ENCODE measurements at places on chromosomes 6 and 20.

DNA sequence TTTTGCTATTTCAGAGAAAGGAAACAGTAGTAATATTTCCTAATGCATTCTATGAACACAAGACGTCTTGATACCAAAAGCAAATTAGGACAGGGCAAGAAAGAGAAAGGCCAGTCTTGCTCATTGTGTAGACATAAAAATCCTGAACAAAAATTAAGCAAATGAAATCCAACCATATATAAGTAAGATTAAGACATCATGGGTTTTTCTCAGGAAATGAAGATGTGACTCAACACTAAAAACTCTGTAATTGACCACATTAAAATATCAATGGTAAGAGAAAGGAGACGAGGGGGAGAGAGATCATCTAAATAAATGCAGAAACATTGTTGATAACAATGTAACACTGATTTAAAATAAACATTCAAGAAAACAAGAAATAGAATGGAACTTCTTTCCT lies 205.4 kb downstream of the SOD2 start:
- peak; percentile 18 for DNase-seq

DNA sequence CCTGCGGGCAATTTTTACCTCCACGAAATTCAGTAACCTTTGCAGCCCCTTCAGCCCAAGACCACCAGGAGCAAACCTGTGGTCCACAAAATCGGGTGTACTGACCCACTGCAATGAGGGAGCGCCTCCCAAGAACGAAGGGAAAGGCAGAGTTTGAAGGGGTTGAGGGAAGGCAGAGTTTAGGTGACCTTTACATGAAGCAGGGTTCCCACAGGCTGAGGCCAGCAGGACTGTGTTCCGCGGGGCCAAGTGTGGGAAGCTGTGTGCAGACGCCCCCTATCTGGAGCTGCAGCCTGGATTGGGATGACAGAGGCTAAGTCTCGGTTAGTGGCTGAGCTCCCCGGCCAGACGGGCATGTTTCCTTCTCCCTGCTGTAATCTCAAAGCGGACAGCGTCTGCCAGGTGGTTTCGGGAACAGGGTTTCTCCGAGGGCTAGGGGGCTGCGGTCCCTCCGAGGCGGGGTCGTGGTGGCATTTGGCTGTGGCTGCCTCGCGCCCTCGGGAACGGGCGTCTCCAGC lies 826 bp upstream of the PYGB start:
- peak; percentile 56 for DNase-seq

DNA sequence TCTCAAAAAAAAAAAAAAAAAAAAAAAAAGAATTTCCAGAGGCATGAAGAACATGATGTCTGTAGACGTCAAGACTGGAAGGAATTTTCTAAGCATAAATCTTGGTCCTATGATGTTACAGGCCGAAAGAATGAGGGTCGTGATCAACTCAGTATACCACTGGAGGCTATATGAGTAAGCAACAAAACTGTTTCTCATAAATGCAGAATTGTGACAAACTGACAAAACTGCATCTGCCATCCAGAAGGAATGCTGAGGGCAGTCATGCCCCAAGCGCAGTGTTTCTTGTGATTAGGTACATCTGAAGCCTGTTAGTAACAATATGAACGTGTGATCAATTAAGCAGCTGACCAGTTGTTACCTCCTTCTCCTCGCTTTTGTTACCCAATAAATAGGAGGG lies 43.5 kb upstream of the ADGRG6 start:
- no peak for DNase-seq

DNA sequence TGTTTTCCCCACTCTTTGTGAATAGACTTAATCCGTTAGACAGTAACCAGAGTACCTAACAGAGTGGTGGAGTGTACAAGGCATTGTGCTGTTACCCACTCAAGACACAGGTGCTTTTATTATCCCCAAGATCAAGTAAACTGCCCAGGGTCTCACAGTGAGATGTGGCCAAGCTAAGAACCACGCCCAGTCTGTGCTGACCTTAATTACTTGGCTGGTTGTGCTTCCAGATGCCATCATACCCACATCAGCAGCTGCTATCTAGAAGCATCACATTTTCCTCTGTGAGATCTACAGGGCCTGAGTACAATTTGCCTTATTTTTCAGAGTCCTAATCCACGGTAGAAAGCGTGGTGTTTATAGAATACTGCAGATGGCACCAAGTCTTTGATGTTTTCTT lies 70.3 kb downstream of the GFRA4 start:
- DNase-seq = no peak

DNA sequence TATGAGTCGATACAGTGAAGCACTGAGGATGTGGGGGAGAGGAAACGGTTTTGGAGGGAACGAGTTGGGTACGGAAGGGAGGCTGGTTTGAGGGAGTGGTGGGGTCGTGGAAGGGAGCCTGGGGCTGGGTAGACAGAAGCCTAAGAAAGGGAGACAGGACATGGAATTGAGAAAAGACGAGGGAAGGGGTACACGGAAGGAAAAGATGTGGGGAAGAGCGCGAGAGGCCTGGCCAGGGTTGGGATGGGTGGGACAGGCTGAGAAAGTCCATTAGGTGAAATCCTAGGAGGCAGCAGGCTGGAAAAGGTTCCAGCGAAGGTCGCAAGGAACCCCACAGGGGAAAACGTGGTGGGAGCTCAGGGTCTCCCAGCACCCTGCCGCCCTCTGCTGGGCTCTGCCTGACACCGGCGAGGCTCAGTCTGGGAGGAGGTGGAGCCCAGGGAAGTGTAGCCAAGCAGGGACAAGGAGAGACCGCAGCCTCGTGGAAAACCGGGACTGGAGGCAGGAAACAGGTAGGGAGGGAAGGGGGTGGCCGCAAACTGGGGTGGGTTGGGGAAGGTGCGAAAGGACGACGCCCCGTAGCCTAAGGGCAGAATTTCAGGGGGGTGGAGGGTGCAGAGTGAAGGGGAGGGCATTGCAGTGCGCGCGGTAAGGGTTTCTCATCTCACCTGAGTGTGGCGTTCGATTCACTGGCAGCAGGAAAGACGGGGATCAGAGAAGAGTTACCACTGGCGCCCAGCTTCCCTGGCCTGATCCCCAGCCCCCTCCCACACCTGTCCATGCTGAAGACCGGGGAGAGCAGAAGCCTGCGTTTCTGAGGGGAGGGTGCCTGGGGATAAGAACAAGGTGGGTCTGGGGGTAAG lies 4.3 kb downstream of the GABBR1 start:
- DNase-seq = peak; percentile 69

- peak; percentile 65 for DNase-seq
Observed at GRCh38 chr6:158707120-158707820, 57.4 kb downstream of the SYTL3 start.

DNA sequence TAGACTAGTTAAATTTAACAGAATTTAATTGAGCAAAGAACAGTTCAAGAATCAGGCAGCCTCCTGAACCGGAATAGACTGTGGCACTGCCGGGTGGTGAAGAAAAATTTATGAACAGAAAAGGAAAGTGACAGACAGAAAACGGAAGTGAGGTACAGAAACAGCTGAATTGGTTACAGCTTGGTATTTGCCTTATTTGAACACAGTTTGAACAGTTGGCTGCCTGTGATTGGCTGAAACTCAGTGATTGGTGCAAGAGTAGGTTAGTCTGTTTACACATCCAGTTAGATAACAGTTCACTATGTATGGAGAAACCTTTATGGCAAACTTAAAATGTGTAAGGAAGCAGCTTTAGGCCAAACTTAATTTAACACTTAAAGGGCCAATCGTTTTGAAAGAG lies 116.0 kb upstream of the CITED2 start:
- no peak for DNase-seq

- DNase-seq = no peak
Observed at GRCh38 chr6:52139985-52140680, 46.0 kb upstream of the IL17A start.

GRCh38 chr6:13268913-13269518 lies 59.3 kb downstream of the TBC1D7 start:
- DNase-seq = peak; percentile 17

DNA sequence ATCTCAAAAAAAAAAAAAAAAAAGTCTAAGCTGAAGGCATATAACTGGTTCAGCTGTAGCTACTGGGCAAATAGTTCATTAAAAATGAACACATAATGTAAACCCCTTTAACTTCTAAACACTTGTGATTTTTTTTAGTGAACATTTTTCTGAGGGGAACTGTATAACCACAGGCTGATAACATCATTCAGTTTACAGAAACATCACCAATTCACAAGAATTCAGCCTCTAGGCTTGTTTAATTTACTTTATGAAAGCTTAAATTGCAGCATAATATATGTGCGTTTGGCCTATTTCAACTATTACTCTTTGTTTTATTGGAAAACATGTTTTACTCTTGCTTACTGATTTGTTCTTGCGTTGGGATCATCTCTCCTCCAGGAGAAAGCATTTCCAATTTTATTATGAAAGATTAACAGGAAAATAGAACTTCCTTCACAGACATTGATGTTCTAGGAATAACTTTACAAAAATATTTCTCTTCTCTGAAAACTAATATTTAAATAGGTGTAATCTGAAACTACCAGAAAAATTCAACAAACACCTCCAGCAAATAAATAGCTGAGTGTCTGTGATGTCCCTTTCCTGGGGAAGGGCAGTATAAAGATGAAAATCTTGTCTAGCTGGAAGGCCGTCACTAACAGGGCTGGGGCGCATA lies 284.5 kb downstream of the UST start:
- peak; percentile 43 for DNase-seq

DNA sequence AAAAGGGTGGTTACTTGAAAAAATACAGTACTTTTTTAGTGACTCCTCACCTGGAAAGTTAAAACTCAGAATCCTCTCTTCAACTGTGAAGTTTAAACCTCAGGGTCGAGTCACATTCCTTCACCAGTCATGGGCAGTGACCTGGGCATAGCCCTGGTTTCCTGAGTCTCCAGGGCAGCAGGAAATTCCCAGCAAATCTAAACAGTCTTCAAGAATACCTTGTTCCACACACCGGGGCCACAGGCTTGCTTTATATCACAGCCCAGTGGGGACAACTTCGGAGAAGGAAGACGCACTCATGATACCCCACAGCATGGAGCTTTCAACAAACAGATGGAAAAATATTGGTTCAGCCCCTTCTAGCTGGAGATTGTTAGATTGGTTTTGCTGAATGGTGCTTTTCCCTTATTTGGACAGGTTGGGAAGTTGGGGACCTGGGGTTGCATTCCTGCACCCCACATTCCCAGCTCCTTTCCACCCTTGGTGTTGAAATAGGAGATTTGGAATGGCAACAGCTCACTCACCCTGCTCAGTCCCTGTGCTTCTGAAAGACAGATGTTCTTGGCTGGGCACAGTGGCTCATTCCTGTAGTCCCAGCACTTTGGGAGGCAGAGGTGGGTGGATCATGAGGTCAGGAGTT lies 113.0 kb upstream of the TMEM170B start:
- DNase-seq = no peak

GRCh38 chr6:1825926-1826325 lies 216.2 kb downstream of the FOXC1 start:
- no peak for DNase-seq

DNA sequence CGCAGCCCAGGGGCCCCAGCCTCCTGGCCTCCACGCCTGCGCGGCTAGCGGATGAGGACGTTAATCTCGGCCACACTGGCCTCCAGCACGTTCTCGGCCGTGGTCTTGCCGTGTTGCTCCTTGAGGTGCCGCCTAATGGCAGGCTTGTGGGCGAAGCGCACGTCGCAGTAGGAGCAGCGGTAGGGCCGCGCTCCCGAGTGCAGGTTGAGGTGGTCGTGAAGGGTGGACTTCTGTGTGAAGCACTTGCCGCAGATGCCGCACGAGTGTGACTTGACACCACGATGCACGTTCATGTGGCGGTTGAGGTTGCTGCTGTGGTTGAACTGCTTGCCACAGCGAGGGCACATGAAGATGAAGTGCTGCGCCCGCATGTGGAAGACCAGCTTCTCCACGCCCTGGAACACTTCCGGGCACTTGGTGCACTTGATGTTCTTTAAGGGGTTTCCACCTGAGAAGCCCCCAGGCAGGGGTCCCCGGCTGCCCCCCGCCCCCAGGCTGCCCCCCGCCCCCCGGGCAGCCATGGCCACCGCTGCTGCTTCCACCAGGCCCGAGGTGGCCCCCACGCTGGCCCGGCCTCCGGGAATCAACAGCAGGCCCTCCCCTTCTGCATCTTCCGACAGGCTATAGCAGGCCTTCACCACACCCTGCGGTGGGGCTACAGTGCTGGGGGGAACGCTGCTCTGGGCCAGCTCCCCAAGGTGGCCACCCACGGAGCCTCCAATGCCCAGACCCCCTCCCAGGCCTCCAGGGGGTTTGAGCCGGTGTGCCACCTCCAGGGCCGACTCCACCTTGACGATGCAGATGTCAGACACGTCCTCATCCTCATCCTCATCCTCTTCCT lies 1.8 kb downstream of the ZBTB12 start:
- no peak for DNase-seq

DNA sequence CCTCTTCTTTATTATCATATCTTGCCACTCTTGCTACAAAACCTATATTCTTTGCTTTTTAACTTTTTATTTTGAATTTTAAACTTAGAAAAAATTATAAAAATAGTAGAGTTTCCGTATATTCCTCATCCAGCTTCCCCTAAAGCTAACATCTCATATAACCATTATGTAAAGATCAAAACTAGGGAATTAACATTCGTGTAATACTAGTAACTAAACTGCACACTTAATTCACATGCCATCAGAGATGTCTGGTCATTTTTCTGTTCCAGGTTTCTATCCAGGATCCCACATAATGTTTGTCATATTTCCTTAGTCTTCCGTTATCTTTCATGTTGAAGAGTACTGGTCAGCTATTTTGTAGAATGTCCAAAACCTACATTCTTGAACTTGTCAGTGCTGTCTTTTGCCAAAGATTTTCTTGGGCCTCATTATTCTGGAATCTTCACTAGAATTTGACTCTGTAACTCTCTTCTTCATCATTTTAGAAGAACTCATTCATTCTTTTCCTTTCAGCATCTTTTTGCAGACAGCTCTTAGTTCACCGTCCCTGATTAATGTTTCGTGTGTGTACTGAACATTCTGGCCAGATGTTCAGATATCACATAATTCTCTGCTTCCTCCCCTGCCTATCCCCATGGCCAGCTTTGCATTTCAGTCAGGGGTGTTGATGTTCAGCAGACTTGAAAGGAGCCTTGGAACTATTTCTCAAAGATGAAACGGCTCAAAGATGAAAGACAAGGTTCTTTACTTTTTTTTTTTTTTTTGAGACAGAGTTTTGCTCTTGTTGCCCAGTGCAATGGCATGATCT lies 9.4 kb downstream of the CTNNBL1 start:
- peak; percentile 34 for DNase-seq

- DNase-seq = peak; percentile 94
Observed at GRCh38 chr20:44204156-44204831, 6.3 kb downstream of the OSER1 start.

GRCh38 chr6:46327779-46328178 lies 157.0 kb upstream of the ENPP5 start:
- DNase-seq = no peak

DNA sequence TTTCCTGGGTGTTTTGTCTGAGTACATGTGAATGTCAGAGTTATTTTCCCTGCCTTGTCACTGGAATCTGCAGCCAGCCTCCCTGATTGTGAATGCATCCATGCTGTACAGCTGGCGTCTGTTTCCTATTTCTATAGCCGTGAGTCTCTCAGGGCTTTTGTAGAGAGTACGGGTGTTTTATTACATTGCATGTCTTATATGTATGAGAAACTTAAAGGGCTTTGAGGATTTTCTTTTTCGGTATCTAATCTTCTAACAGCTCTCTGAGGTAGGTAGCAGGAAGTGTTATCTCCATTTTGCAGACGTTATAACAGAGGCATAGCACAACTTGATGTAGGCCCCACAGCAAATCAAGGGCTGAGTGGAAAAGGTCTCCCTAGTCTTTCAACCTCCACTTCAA lies 272.9 kb downstream of the PRL start:
- DNase-seq = no peak
